ENCODE measurements at places on chromosomes 6 and 20.
A peak's percentile ranks its signal among the peaks of the same experiment; 100 is the strongest.

DNA sequence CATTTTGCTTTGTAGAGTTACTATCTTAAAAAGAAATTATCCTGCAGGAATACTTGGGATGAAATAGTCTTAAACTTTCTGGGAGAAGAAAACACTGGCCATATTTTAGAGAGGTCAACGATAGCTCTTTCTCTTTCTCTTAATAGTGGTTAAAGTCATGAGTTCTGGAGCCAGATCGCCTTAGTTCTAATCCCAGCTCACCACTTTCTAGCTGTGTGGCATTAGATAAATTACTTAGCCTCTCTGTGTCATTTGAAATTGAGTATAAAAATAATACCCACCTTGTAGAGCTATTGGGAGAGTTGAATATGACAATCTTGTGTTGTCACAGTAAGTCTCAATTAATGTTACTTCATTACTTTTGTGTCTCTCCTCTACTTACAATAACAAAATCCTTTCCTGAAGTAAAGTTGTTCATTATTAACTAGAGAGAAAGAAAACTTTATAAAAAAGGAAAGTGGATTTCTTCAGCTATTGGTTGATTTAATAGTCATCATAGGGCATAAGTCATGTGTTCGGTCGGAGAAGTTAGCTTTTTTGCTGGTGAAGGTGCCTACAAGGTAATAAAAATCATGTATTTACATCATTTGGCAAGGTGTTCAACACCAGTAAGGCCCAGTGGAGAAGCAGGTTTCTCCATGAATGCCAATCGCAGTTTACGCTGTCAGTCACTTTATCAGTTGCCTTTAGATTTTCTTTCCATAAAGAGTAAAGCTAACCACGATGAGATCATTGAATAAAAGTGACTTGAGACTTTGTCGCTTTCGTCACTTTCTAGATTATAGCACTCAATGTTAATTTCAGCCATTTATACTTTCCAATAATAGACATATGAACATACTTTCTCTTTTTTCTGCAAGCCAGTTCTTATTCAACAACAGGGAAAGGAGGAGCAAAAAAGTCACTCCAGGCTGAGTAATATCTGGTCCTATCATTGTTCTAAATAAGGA is 2.0 kb downstream of the NEDD9 start:
- DNase-seq = no peak

DNA sequence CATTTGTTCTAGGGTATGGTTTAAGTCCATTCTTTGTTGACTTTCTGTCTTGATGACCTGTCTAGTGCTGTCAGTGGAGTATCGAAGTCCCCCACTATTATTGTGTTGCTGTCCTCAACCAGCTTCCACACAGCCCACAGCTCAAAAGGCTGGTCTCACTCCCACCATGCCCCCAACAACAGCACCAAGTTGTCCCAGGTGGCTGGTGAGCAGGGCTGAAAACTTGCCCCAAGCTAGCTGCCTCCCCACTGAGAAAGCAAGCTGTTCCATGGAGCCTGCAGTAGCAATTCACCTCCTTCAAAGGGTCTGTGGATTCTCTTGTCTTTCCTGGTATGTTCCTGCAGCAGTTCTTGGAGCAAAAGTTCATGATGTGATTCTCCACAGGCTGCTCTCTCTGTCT is 221.0 kb downstream of the SYNDIG1 start:
- DNase-seq = peak; percentile 6

DNA sequence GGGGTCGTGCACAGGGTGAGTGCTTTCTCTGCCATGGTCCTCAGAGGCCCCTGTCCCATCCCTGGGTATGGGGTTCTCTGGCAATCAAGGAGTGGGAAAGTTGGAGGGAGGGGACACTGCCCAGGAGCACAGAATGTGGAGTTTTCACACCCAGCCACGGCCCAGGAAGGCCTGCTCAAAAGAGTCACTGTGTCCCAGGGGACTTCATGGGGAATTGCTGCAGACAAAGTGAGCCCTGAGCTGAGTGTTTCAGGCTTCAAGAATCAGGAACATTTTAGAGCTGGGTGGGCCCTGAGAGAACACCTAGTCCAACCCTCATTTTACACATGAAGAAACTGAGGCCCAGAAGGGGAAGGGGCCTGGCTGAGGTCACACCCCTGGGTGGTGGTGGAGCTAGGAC is 5.7 kb downstream of the MAPK13 start:
- DNase-seq = no peak

DNA sequence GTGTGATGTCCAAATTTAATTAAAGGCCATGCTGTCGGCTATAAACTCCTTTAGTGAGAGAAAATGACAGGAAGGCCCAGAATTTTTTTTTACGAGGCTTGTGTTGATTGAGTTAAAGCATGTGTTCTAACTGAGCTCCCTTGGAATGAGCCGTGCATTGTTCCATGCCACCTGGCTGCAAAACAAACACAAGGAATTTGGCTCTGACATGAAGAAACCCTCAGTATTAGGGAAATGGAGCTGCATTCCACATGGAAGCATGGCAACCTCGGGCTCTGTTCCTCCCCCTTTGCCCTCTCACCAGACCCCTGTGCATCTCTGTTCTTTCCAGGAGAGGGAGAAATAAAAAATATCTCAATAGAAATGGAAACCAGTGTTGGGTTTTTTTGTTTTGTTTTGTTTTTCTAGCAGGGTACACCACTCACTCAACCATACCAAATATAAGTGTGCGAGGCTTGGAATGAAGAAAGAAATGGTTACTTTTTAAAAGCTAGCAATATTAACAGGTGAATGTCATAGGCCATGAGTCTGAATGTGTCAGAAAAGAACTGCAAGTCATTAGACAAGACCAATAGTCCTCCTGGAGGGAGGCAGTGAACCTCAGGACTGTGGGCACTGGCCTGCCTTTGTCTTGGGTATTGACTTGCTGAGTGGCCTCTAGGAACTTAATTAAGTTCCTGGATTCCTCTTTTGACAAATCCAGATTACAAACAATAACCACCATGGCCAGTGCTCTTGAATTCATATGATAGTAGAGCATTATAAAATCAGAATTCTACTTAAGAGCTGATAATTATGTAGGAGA is 935.1 kb downstream of the KIF16B start:
- no peak for DNase-seq

DNA sequence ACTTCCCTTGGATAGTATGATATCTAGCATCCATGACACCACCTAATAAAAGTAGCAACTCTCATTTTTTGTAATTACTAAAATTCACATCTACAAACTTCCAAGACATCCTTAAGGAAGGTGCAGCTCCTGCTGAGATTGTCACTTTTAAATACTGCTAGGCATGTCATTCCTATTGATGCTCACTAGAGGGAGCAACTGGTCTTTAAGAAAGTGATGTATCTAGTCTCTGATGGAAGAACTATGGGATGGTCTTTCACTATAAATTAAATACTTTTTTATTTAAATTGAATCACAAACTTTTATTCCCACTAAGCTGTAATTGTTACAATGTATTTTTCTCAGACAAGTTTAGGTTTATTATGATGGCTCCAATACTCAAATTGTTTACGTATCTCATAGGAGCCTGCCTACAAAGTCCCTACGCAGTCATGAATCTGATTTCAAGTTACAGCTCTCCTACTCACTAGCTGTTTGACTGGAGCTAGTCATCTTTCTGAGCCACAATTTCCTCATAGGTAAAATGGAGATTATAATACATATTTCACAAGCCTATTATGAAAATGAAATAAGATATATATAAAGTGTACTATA is 8.1 kb upstream of the TSPYL1 start:
- no peak for DNase-seq

DNA sequence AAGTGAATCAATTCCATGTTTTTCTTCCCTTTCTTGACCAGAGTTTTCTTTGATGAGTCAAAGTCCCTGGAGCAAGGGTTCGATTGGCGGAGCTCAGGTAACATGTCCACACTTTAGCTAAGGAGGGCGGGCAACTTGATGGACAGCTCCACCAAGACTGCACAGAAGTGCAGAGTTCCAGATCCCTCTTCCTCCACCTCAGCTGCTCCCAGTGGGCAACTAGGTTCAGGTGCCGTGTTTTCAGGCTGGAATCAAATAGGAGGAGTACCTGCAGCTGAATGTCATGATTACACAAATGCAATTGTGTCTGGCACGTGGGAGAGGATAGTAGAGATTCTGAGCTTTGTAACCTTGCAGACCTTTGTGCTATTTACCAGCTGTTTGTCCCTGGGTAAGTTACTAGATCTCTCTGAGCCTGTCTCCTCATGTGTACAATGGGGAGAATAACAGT is 1.9 kb upstream of the ELMO2 start:
- DNase-seq = no peak

- no peak for DNase-seq
These were observed 16.0 kb upstream of the TRIM38 start for GRCh38 chr6:25946631-25947030.

DNA sequence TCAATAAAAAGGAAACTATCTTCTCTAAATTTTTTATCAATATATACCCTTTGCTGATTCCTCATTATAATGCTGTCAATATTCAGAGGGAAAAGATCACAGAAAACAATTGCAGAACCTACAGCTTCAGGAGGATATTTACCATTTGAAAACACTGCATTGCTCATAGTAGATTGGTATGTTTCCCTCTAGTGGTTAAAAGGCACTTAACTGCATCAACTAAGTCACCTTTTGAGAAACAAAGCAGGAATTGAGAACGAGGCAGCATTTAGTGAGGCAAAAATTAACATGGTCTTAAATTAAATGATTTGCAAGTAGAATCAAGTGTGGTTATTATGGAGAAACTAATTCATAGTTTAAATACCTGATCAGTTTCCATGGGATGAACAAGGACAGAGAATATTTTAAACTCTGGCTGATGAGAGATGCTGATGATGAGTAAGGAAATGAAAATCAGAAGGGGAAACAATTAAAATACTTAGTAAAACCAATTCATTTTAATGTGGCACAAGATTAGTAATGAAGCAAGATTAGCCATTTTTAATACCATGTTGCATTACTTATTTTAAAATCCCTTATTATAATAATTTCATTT is 642.1 kb downstream of the EPHA7 start:
- DNase-seq = no peak

DNA sequence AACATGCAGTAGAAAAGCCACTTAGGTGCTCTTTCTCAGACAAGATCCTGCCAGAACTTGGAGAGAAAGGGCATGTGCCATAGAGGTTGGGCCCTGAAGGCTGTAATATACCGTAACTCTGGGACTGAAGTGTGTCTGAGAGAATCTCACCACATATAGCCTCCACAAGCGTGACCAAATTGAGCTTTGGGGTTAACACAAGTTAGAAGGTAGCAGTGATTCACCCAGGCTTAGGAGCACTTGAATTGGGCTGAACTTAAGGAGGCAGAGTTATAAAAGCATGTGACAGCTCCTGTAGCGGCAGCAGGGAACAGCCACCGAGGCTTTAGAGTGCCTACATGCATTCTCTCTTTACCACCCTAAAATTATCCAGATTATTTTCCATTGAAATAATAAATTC is 361.6 kb downstream of the PHF3 start:
- DNase-seq = no peak

- DNase-seq = no peak
These were observed 51.2 kb downstream of the C6orf52 start for GRCh38 chr6:10643201-10643651.

DNA sequence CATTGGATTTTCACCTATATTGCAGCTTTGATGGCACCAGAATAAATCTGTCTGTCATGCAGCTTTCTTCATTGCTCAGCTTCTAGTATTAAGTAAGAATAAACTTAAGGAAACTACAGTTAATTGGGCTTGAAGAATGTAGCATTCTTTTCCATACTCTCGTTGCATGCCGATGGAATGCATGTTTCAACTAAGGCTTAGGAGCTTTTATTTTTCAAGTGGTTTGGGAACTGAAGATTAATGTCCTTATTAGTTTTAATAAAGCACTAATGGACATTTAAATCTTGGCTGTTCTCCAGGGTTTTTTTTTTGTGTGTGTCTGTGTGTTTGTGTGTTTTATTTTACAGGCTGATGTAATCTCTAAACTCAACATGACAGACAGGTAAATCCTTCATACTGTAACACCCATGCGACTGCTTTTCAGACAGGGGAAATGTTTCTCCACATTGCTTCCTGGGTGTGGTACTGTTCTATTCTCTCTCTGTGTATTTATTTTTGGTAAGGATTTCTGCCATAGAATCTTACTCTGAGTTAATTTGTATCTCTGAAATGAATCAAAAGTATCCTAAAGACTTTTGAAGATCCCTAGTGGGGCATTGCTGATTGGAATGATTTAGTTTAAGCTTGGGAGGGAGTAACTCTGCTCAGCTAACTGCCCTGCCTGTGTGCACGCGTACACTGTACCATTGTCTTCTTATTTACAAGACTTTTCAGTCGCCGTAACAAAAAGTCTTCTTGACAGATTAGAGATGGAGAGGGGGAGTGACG is 38.0 kb downstream of the SLC9A8 start:
- DNase-seq = no peak

GRCh38 chr6:21468461-21468860 is 125.1 kb upstream of the SOX4 start:
- DNase-seq = no peak

GRCh38 chr20:17541996-17542395 is 10.8 kb upstream of the BFSP1 start:
- no peak for DNase-seq

DNA sequence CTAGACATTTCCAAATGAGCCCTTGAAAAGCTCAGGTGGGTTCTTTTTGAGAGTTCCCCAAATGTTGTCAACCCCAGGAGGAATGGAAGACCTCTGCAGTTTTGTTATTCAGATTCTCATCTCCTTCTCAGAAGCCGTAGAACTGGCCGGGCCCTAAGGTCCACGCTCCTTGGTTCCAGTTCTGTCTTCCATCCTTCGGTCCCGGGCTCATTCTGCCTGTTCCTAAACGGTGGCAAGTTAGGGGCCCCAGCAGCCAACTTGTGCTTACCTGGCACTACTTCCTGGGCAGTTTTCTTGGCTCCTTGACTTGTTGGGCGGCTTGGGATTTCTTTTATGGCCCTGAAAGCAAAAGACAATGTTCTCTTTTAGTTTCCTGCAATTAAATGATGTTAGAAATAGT is 6.4 kb downstream of the ESR1 start:
- no peak for DNase-seq

- DNase-seq = no peak
These were observed 44.0 kb upstream of the COL21A1 start for GRCh38 chr6:56291302-56291917.

DNA sequence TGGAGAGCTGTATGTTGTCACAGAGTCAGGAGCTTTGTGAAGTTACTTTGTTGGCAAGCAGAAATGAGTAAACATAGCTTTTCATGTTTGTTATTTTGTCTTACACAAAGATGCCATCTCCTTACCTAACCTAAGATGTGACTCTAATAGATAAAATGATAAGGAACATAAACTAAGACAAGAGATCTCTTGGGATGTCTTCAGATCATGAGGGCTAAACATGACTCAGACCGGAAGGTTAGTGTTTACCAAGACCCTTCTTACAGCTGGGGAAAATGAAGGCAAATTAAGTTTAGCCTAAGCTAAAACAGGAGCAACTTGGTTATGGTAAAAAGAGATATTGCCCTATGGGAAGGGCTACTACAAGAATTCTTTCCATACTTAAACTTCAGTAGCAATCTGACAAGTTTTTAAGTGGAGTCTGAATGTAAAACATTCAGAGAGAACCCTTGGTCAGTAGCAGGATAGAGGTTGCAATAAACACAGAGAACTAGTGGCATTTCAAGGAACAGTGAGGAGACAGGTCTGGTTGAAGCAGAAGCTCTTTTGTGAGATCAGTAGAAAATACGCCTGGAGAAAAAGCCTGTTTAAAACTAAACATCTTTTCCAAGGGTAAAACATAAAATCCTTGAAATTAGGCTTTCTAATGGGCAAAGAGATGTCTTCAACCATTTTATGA is 29.9 kb downstream of the SGK1 start:
- no peak for DNase-seq
